ENCODE measurements at places on chromosomes 2 and 18.

GRCh38 chr18:23069481-23069880, 65.8 kb upstream of the CABLES1 start:
- H3K4me1 ChIP-seq, result no peaks in the 10 kb centered on the region
- no peak overlapping the region for H3K27ac ChIP-seq
- no peak overlapping the region for H3K4me3 ChIP-seq
- H3K27me3 ChIP-seq, result no peaks in the 10 kb centered on the region
- no peaks in the 10 kb centered on the region for H3K36me3 ChIP-seq

- DNase-seq, result no peak
- H3K36me3 ChIP-seq, result no peaks in the 10 kb centered on the region
- H3K27ac ChIP-seq, result no peak overlapping the region
- H3K4me1 ChIP-seq, result no peaks in the 10 kb centered on the region
Observed at GRCh38 chr2:197130318-197130717, 180.3 kb downstream of the ANKRD44 start.

GRCh38 chr18:47283476-47283875, 32.0 kb upstream of the SKOR2 start:
- no peaks in the 10 kb centered on the region for H3K36me3 ChIP-seq
- no peak for DNase-seq
- peaks cover 28% of the 10 kb centered on the region for H3K27me3 ChIP-seq
- H3K4me1 ChIP-seq, result no peaks in the 10 kb centered on the region

- no peaks in the 10 kb centered on the region for H3K27me3 ChIP-seq
- H3K36me3 ChIP-seq, result peaks cover 86% of the 10 kb centered on the region
- DNase-seq, result no peak
- H3K4me1 ChIP-seq, result peaks cover 12% of the 10 kb centered on the region
- no peak overlapping the region for H3K27ac ChIP-seq
- no peak overlapping the region for H3K4me3 ChIP-seq
Observed at GRCh38 chr2:216113572-216113971, 4.4 kb downstream of the XRCC5 start.

GRCh38 chr2:222976521-222977061, 75.4 kb upstream of the KCNE4 start:
- peaks cover 12% of the 10 kb centered on the region for H3K4me1 ChIP-seq
- H3K4me3 ChIP-seq, result no peak overlapping the region
- H3K27me3 ChIP-seq, result no peaks in the 10 kb centered on the region
- H3K27ac ChIP-seq, result no peak overlapping the region
- no peak for DNase-seq

GRCh38 chr2:208269091-208269490, 3.0 kb downstream of the PIKFYVE start:
- H3K4me1 ChIP-seq, result peaks cover 10% of the 10 kb centered on the region
- H3K36me3 ChIP-seq, result peaks cover 28% of the 10 kb centered on the region
- no peak for DNase-seq
- H3K4me3 ChIP-seq, result no peak overlapping the region
- no peak overlapping the region for H3K27ac ChIP-seq
- H3K27me3 ChIP-seq, result no peaks in the 10 kb centered on the region

DNA sequence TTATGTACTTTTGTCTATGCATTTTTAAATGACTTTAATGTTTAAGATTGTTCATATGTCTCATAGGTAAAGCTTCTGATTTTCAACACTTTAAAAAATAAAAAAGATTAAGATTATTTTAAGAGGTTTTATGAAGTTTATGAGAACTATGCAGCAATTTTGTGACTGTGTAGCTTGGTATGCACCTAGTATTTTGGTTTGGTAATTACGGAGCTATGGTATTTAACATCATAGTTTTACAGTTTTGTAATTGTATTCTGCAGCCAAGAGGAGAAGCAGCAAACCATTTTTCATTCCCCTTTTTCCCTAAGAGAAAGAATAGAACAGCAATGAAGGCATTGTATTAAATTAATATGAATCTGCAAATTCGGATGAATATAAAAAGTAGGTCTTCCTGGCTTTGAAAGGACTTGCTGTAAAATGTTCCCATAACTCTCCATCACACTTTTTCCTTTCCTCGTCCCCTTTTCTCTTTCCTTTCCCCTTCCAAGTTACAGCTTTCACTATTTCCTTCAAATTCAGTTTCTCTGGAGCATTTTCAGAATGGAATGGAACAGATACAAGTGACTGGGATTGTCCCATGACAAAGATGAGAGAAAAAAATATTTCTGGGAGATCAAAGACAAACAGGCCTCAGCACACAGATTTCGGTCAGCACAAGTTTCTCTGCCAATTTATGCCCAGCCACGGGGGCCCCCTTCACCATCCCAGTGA, 26.1 kb upstream of the PIEZO2 start:
- H3K27ac ChIP-seq, result no peak overlapping the region
- H3K36me3 ChIP-seq, result no peaks in the 10 kb centered on the region
- H3K4me3 ChIP-seq, result no peak overlapping the region
- DNase-seq, result no peak

Data from RWPE2 (cell line).